Right renal cortex interstitium (tissue), 3 donors: ENCODE measurements at places on chromosomes 7 and 10.

DNA sequence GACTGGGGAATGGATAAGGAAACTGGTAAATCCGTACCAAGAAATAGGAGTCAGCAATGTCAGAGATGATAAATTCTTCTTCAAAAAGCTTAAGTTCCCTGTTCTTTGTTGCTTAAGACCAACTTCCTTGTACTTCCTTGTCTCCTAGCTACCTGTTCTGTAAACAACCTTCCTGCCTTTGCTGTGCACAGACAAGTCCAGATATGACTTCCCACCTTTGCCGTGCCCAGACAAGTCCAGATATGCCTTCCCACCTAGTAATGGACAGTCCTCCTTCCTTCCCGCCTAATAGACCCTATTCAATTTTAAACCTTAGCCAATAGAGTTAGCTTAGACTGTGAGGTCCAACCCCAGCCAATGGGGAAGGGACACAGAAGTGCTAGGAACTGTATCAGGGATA, 2.5 kb upstream of the ZNF33A start:
- no peak for DNase-seq

GRCh38 chr10:18687706-18688105, 28.5 kb downstream of the ARL5B start:
- no peak for DNase-seq

DNA sequence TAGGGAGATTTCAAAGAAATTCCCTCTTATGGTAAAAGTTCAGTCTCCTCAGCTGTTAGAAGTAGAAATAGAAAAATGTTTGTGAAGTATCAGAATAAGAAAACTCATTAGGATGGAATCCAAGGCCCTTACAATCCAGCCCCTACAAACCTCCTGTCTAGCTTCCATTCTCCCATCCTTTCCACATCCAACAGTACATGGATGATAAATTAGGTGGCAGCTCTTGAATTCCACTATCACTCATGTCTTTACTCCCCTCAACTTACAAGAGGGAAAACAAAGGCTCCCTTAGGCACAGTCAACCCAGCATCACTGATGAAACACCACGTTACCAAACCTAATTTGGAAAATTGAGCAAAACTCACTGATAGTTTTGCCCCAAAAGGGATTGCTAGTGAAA, 23.0 kb downstream of the FAM13C start:
- DNase-seq: no peak

DNA sequence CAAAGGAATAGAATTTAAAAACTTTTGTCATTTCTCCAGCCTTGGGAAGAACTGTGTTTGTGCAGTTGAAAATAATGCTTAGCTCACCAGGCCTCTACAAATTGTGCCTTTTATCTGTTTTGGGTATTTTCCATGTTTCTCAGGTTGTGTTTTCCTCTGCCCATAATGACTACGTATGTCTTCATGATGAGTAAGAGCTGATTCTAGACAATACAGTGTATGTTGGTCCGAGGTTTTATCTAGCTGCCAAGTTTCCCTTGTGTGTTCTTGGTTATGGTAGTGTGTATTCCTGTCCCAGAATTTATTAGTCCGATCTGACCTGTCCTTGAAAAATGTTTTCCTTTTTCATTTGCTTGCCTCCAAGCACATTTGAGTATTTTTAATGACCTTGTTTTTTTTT, 83.7 kb upstream of the GLCCI1 start:
- no peak for DNase-seq

GRCh38 chr10:126350216-126350992, 37.9 kb downstream of the ADAM12 start:
- DNase-seq: peak; percentile 38

GRCh38 chr10:11529276-11529903, 82.1 kb downstream of the USP6NL start:
- no peak for DNase-seq

- DNase-seq: no peak
These were observed 34.0 kb upstream of the CNPY1 start for GRCh38 chr7:155580367-155580766.
